ENCODE measurements at places on chromosomes 7 and 10.

DNA sequence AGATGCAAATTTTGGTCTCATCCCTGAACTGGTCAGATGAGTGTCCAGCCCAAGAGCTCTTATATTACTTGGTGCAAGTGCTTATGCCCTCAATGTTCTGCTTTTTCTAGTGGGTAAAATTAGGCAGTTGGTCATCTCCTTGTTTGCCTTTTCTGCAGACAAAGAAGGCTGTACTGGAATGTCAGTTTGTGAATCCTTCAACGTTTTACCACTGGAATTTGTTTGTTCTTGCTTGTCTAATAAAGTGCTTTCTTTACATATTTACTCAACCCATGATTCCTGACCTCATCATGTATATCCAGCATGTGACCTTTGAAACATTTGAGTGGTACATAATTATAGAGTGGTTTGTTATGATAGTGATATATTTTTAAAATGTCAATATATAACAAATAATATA lies 232.2 kb upstream of the TEX47 start:
- no peak for DNase-seq

DNA sequence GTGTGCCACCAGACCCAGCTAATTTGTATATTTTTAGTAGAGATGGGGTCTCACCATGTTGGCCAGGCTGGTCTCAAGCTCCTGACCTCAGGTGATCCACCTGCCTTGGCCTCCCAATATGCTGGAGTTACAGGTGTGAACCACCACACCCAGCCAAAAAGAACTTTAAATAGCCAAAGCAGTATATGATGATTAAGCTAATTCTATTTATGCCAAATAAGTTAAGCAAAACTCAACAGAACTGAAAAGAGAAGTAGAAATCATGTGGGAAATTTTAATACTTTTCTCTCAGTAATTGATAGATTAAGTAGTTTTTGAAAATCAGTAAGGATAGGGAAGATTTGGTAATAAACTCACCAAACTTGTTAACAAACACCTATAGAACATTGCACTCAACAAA lies 24.5 kb upstream of the RHEB start:
- DNase-seq = no peak

DNA sequence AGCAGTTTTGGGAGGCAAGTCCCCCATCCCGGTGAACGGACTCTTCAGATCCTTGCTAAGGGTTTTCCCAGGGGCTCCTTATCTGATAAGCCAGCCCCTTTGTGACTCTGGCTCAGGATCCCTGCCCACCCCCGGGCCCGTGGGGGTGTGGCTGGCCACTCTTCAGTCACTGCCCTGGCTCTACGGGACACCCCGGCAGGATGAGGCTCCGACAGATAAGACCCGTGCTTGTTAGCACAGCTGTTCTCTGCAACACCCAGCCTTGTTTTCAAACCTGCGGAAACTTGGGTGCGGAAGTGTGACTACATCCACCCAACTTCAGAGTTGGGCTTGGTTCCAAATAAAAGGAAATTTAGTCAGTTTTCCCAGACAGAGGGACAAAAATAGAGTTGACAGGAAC lies 66.7 kb upstream of the PODXL start:
- no peak for DNase-seq

- DNase-seq = no peak
Observed at GRCh38 chr7:105376908-105377533, 11.7 kb downstream of the SRPK2 start.

GRCh38 chr7:36719083-36719632 lies 5.1 kb downstream of the AOAH start:
- DNase-seq = no peak

Measured in stimulated activated CD4-positive, alpha-beta T cell treated with anti-CD3 and anti-CD28 coated beads, Interleukin-4, amount 100 ng/mL, for 24 hours (primary cell).